ENCODE measurements at places on chromosomes 6 and 20. TPM values are rescaled to one million over a fixed set of nuclear protein-coding genes. Genes with fewer than 3 reads are reported as not detected.

DNA sequence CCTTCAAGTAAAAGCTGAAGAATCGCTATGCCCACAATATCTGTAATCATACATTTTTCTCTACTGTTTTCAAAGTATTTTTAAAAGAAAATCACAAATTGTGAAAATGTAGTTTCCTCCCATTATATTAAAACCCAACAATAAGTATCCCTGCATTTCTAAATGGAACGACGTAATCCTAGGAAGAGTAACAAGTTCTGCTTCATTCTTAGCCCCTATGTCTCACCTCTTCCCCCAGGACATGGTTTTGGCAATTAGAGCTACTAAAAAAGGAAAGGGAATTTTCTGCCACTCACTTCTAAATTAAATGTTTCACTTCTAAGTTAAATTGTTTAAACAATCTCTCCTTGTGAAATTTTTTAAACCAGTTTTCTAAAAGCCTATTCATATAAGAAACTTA lies 47.4 kb downstream of the TBPL1 start:
- no peak for DNase-seq

- no peak for DNase-seq
Measured at GRCh38 chr6:7997286-7997685, 66.9 kb downstream of the BLOC1S5 start.

DNA sequence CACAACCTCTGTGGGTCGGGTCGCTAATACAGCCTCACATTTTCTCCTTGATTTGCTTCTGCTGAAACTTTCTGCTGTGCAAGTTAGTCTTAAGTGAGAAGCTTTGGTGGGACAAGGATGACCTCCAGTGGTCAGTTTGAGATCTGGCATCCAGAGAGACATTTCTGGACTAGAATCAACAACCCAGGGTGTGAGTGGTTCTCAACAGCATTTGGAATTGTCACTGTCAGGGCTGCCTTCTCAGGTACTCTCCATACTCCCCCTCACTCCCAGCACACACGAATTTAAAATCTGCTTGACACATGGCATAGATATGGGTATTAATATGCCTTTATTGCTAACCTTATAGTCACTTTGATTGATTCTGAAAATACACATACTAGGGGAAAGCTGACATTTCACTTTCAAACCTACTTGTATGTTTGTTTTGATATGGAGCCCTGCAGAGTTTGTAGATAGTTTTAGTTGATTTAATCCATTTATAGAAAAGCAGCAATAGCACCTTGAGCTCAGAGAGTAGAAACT lies 13.2 kb downstream of the OTOR start:
- DNase-seq = peak; percentile 70

DNA sequence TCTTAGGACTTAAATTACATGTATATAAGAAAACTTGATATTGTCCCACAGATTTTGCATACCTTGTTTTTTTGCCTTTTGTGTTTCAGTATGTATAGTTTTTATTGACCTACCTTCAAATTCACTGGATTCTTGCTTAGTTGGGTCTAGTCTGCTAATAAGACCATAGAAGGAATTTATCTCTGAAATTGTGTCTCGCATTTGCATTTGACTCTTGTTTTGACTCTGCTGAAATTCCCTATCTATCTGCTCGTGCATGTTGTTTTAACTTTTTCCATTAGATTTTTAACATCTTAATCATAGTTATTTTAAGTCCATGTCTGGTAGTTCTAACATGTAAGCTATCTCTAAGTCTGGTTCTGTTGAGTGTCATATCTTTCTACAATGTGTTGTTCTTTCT lies 163.9 kb downstream of the SCP2D1 start:
- DNase-seq = no peak

GRCh38 chr6:54266400-54266923 lies 41.8 kb upstream of the TINAG start:
- no peak for DNase-seq

DNA sequence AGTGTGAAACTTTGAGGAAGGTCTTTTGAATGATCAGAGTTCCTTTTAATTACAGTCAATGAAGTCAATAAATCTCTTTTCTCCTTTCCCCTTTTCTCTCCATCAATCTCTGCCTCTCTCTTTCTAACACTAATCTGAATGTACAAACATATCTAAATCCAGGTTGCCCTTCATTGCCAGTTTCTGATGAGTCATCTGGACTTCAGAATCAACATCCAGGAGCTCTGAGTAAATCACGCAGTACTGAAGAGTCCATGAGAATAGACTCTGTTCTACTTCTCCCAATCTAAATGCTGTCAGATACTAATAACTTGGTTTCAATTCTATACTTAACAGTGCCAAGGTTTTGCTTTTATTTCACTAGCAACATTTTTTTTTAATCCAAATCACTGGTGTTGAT lies 238.7 kb upstream of the THEMIS start:
- DNase-seq = no peak

GRCh38 chr20:3237011-3237957 lies 1.7 kb downstream of the SLC4A11 start:
- DNase-seq = no peak

DNA sequence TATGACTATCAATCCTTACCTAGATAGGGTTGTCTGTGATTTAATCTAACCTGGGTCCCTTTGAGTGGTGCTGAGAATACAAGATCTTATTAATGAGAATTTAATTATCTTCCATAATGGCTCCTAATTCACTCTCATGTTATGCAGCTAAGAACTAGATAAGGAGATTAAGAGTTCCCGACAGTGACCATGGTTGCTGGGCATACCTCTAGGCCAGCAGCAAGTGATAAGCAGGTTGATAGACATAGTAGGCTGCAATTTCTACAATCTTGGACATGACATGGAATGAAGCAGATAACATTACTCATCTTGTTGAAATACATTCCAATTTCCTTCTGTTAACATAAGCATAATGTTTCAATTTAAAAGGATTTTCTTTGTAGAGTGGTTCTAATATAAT lies 27.1 kb downstream of the SPACA1 start:
- no peak for DNase-seq

MOG gene
- not detected for total RNA-seq

ZNF334 gene
- total RNA-seq = 0.25 TPM
